ENCODE measurements at places on chromosomes 13 and 19.

- no peak for DNase-seq
These were observed 178.3 kb downstream of the EFNB2 start for GRCh38 chr13:106357198-106357597.

- no peak for DNase-seq
These were observed 18.4 kb downstream of the LTBP4 start for GRCh38 chr19:40619333-40620160.

GRCh38 chr13:99354371-99354951, 47.3 kb upstream of the GPR183 start:
- no peak for DNase-seq

GRCh38 chr13:35163674-35164073, 221.6 kb downstream of the NBEA start:
- no peak for DNase-seq

GRCh38 chr19:44884566-44884965, 6.5 kb upstream of the TOMM40 start:
- DNase-seq = no peak

GRCh38 chr13:41673640-41674039, 216.3 kb downstream of the RGCC start:
- DNase-seq = no peak

GRCh38 chr13:40613914-40614313, 52.5 kb downstream of the FOXO1 start:
- DNase-seq = no peak

GRCh38 chr13:48873081-48873480, 102.6 kb upstream of the FNDC3A start:
- DNase-seq = no peak

- DNase-seq = no peak
These were observed at the start of gene SYDE1 for GRCh38 chr19:15107061-15108010. TSS of gene SYDE1 (plus strand) at chr19:15107401. CDS start at chr19:15107434, 33 bp downstream.

- DNase-seq = no peak
These were observed 83.4 kb downstream of the MIPEP start for GRCh38 chr13:23805821-23806220.

- DNase-seq = no peak
These were observed 4.2 kb downstream of the LYL1 start for GRCh38 chr19:13098277-13099072.

GRCh38 chr13:35600137-35600536, 123.6 kb upstream of the MAB21L1 start:
- DNase-seq = no peak

DNA sequence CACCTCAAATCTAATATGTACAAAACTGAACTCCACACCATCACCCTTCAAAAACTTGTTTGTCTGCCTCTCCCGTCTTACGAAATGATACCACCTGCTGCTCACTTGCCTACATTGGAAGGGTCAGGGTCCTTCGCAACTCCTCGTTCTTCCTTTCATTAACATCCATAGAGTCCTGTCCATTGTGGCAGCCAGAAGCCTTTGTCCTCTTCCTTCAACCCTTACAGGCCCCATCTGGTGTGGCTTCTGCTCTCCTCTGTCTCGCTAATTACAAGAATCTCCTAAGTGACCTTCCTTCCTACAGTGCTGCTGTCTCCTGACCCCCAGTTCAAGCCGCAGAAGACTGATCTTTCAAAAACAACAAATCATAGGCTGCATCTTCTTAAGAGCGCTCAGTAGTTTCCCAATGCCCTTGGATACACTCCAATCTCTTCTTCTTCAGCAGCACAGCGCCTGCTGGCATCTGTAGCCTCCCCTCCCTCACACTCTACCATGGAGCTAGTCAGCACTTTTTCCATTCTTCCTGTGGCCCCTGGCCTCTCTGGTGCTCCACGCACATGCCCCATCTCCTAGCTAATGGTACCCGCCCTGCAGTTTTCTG, 382.7 kb downstream of the LIG4 start:
- peak; percentile 27 for DNase-seq

DNA sequence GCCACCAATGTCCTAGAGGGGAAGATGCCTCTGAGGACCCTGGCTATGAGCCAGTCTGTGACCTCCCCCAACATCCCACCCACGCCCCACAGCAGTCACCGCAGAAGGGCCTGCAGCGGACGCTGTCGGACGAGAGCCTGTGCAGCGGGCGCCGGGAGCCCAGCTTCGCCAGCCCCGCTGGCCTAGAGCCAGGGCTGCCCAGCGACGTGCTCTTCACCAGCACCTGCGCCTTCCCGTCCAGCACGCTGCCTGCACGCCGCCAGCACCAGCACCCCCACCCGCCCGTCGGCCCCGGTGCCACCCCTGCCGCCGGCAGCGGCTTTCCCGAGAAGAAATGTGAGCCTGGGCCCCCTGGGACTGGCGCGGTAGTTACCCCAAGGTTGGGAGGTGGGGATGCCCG, 30.6 kb downstream of the DPF1 start:
- DNase-seq = no peak

DNA sequence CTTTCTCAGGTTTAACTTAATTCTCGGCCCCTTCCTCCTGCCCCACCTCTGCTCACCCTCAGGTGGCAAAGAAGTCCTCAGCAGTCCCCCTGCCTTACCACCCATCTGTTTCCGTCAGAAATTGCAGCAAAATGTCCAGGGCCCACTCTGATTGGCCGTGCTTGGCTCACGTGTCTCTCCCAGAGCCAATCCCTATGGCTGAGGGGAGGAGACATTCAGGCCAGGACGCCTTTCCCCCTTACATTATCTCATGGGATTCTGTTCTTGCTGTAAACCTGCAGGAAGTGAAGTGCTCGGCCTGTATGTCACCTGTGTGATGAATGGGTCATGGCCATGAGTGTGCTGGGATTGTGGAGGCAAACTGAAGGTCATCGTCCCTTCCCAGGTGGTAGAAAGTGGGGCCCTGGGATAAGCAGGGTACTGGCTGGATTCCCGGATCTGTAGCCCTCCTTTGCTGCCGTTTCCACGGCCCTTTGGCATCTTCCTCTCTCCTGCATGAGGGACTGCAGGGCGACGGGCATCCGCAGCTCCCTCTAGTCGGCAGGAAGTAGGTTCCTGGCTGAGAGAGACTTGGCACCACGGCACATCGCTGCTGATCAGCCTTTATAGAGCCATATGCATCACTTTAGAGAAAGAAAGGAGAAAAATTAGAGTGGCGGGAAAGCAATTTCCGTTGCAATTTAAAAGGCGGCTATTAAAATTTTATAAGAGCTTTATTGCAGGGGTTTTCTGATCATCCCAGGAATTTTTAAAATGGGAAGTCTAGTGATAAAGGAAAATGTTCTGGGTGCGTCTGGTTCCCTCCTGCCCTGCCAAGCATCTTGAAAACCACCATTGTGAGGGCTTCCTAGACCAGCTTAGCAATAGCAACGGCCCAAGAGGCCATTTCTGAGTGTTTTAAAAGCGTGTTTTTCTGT, 118.2 kb downstream of the SIPA1L3 start:
- no peak for DNase-seq

DNA sequence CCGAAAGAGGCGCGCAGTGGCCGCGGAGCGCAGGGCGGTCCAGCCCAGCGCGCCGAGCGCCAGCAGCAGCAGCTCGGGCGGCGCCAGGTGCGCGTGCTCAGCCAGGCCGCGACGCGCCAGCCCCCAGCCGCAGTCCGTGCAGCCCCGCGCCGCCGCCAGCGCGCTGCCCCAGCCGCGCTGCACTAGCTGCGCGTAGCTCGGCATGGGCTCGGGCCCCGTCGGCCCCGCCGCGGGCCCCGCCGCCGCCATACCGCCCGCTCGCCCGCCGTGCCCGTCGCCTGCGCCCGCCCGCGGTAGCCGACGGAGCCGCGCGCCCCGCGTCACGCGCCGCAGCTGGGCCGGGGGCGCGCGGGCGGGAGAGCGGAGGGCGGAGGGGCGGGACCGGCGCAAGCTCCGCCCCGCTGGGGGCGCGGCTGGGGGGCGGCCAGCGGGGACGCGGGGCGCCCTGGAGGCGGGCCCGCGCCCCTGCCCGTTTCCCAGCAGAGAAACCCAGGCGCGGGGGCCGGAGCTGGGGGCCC, at the start of gene CERS1:
Gene CERS1 (minus strand): TSS at position 335 of the 518 bp plus-strand sequence. CDS start 86 bp downstream, at position 249.
- peak; percentile 33 for DNase-seq

GRCh38 chr13:27789495-27790303, 2.6 kb upstream of the GSX1 start:
- DNase-seq = no peak

DNA sequence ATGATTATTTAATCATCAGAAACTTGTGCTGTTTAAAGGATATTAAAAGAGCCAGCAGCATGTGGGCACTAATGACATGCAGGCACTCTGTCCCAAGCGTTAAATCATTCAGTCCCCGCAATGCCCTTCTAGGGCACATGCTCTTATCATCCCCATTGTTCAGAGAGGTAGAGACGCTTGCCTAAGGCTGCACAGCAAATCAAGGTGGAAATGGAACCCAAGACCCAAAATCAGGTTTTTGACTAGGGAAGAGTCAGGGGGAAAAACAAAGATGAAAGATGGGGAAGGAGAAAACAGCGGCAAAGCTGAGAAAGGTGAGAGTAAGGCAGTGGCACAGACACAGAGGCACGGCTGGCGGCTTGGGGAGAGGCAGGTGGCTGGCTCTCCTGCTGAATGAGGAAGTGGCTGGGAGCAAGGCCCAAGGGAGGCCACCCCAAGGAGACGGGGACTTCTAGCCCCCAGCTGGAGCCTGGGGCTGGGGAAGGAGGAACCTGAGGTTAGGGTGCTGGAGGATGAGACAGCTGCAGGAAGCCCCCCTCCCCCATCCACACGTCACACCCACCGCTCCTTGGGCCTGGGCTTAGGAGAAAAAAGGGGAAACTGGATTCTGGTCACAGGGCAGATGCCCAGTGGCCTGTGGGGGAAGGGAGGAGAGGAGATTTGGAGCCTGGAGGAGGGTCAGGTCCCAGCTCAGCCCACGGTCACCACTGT, 1.0 kb upstream of the TYROBP start:
- peak; percentile 29 for DNase-seq

DNA sequence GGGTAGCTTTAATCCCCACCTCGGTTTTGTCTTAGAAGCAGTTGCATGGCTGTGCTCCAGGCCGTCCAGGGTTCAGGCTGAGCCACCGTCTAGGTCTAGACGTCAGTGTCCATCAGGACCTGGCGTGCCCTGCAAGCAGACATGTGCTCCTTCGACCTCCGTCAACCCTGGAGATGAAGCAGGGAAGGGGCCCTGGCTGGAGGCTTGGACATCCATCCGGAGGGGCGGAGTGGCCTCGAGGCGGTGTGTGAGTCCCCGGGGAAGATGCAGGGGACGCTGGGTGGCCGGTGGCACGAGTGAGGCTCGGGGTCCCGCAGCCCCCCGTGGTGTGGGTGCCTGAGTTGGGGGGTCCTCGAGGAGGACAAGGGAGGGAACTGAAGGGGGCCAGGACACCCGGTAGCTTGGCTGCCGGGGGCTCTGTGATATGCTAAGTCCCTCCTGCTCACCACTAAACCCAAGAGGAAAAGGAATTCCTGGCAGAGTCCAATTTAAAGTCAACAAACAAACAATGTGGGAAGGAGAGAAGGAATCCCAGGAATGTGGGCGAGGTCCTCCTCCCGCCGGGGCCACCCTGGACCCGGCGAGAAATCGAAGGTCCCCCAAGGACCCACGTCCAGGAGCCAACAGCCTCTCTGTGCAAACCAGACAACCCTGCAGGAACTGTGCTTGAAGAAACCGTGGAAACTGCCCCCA, 14.9 kb upstream of the PTBP1 start:
- no peak for DNase-seq

DNA sequence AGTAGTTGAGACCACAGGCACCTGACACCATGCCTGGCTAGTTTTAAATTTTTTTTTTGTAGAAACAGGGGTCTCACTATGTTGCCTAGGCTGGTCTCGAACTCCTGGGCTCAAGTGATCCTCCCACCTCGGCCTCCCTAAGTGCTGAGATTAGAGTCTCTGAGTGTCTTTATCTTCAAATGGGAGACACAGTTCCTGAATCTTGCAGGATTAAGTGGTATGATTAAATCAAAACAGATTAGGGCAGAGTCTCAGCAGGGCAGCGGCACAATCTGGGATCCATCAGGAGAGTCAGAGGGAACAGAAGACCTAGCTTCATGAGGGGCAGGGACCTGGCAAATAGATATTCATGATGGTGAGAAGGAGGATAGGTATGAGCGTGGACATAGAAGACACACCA, 953 bp downstream of the RLN3 start:
- DNase-seq = peak; percentile 38

DNA sequence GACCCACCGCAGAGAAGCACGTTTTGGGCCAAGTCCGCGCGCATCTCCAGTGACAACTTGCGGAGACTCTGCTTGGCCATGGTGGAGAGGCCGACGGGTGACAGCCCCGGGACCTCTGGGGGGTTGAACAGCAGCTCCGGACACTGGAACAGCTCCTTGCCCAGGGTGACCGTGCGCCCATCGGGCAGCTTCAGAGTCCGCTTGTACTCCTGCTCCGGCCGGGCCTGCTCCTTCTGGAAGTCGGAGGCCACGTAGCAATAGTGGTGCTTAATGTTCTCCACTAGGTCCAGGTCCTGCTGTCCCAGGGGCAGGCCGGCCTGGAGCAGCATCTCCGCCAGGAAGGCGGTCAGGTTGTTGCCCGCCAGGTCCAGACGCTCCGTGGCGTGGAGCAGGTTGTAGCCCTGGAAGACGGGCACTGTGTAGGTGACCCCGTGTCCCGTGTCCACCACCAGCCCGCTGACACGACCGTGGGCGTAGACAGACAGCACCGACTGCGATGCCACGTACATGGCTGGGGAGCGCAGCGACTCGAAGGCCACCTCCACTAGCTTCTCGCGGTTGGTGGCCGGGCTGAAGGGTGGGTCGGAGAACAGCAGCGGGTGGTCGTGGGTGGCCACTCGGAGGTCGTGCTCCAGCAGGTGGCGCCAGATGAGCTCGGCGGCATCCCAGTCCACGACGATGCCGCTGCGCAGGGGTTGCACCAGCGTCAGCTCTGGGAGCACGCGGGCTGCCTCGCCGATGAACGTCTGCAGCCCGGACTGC, 743 bp downstream of the ACTL9 start:
- DNase-seq = peak; percentile 29

- DNase-seq = peak; percentile 64
These were observed 20.5 kb downstream of the NCAN start for GRCh38 chr19:19232261-19232721.

- no peak for DNase-seq
These were observed 28.2 kb downstream of the ZNF714 start for GRCh38 chr19:21110183-21110582.

- no peak for DNase-seq
These were observed 837.0 kb downstream of the DIAPH3 start for GRCh38 chr13:59326717-59327116.

GRCh38 chr19:21046489-21046888, 26.0 kb downstream of the ZNF430 start:
- DNase-seq = no peak

- DNase-seq = peak; percentile 64
These were observed 3.7 kb downstream of the GAS6 start for GRCh38 chr13:113860051-113860664.

GRCh38 chr19:40147693-40148347, 43.4 kb upstream of the MAP3K10 start:
- DNase-seq = no peak

DNA sequence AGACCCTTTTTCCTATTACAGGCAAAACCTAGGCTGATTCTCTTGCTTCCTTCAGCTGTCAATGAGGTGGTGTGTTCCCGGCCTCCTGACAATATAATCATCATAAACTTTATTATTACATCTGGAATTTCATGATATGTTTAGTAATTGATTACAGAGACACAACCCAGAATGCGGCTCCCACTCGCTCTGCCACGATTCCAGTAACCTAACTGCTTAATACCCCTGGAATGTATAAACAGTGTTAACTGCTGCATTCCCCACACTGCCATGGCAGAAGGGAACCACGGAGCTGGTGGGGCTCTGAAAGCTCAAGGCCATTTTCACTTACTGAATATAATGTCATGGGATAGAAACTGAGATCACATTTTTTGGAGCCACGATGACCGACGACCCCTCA, 17.1 kb downstream of the TSHZ3 start:
- no peak for DNase-seq
